Neural progenitor cell (in vitro differentiated cells): ENCODE measurements at places on chromosomes 16 and 17.

GRCh38 chr17:58112970-58113631 is 29.9 kb downstream of the DYNLL2 start:
- peak; percentile 83 for DNase-seq

- DNase-seq: no peak
Observed at GRCh38 chr16:27230562-27231001, 27.3 kb downstream of the KDM8 start.

DNA sequence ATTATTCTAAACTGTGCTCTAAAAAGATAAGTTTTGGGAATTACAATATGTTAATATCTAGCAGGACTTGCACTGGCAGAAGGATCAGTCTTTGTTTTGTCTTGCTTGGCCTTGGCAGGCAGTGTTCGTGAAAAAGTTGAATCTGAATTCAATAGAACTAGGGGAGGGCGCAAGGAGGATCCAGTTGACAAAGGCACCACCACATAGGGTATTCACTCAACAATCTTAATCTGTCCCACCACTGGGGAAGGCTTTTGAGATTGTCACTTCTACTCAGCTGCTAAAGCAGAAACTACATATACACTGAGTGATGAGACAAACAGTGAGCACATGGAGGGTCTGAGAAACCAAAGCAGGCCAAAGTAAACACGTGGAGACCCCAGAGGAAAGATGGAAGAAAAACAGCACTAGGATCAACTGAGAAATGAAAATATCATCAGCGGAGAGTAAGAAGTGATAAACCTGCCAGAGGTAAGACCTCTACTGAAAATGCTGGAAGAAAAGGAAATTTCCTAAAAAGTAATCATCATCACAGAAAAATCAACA is 2.4 kb downstream of the AMFR start:
- DNase-seq: peak; percentile 52

DNA sequence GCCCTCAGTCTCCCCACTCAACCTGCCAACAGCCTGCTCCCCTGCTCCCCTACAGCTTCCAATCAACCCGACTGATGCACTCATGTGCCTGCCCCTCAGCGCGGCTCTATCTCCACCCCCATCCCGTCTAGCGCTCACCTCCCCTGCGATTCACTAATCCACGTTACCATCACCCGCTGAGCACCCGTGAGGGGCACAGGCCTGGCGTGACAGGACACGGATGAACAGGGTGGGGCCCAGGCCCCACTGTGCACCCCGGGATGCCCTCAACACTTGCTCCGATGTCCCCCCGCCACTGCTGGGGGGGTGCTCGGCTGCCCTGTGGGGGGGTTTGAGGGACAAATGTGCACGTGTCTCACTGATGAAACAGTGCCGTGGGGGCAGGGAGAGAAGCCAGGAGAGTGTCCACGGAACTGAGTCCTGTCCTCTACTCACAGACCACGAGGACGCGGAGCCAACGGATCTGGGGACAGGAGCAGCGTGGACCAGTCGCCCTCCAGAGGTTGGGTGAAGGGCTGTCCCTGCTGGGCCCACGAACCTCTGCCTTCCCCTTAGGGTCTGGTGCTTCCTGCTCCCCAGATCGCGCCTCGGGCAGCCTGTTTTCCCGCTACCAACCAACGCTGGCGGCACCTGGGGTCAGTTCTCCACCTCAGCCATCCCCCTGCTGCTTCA is 66.7 kb downstream of the RPH3AL start:
- DNase-seq: no peak

GRCh38 chr17:63675607-63676546 is 24.0 kb downstream of the LIMD2 start:
- DNase-seq: no peak

GRCh38 chr17:57898487-57899311 is 48.9 kb upstream of the MRPS23 start:
- DNase-seq: peak; percentile 94

- DNase-seq: no peak
Observed at GRCh38 chr16:24270721-24271442, 14.7 kb downstream of the CACNG3 start.

DNA sequence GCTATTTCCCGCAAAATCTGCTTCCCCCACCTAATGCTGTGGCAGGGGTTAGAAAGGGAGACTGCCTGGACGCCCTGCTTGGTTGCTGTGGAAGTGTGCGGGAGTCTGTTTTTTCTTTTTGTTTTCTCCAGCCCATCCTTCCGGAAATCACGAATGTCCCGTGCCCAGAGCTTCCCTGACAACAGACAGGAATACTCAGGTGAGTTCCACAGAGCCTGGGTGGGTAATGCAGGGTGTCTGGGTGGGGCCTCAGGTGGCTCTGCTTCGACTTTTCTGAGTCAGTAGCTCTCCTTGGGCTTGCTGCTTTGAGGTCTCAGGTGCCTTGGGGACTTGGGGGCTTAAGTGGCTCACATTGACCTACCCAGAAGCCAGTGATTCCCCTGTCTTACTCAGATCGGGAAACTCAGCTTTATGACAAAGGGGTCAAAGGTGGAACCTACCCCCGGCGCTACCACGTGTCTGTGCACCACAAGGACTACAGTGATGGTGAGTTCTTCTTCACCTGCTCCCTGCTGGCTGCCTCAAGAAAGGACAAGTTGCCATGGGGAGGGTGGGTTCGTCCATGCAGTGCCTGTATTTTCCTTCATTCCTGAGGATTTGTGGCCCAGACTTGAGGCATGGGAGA is 11.4 kb downstream of the LIMD2 start:
- no peak for DNase-seq

DNA sequence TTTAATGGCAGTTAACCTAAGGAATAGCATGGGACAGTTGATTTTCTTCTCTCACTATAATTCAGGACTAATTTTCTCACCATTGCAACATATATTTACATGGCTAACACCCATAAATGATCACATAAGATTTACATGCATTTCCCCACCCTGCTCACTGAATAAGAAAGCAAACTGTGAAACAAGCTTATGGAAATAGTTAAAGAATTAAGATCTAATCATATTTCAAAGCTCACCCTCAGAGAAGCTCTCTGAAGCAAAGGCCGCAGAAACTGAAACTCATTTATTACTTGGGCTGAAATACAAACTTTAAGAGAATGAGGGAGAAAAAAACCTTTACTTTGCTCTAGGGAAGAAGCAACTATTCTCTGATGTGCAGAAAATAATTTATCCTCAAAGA is 218.7 kb upstream of the AXIN2 start:
- no peak for DNase-seq

GRCh38 chr16:2874912-2875362 is 8.1 kb upstream of the FLYWCH2 start:
- DNase-seq: peak; percentile 85

DNA sequence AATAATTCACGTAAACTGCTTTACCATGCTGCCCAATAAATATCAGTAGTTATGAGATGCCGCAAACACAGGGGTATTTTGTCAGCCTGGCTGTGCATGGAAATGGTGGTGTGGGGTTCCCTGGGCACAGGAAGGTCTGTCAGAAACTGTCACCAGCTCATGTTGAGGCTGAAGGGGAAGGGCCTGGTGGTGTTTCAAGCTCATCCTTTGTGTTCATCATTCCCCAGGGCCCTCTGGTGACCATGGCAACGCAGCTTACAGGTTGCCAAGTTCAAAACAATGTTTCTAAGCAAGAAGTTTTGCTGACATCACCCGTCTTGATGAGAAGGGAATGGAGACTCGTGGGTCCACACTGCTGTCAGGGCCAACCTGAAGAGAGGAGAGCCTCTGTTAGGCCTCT is 348.9 kb upstream of the C16orf82 start:
- no peak for DNase-seq

DNA sequence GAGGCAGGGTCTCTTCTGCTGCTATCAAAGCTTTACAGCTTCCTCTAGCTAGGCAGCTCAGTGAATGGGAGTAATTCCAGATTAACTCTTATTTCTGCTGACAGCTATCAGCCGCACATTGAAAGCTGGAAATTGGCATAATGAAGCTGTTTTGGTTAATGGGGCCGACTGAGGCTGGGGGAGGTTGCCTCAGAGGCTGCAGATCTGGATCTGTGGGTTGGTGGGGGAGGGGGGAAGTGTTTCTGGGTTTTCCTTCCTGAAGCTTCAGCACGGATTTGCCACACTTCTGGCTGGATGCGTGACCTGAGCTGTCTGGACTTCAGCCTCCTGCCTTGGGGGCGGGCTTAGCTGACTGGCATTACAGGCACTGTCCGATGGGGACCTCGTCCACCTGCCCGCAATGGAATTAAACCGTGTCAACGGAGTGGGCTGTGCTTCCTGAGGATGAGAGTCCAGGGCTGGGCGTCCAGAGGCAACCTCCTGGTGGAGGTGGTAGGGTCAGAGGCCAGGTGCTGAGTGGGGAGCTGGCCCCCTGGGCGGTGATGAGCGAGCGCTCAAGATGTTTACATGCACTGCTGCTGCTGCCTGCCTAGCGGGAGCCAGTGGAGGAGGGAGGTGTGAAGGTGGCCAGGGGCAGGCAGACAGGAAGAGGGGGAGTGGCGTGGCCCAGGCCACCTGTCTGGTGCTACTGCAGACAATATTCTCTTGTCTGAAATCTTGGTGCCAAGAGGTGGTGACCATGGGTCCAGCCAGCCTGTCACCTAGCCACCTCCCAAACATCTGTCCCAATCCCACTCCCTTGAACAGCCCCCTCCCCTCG is 6.7 kb upstream of the ABCC3 start:
- DNase-seq: peak; percentile 66

GRCh38 chr17:74870512-74870911 is 2.3 kb downstream of the FDXR start:
- no peak for DNase-seq

- no peak for DNase-seq
Observed at GRCh38 chr16:54718376-54718775, 212.3 kb upstream of the IRX5 start.

DNA sequence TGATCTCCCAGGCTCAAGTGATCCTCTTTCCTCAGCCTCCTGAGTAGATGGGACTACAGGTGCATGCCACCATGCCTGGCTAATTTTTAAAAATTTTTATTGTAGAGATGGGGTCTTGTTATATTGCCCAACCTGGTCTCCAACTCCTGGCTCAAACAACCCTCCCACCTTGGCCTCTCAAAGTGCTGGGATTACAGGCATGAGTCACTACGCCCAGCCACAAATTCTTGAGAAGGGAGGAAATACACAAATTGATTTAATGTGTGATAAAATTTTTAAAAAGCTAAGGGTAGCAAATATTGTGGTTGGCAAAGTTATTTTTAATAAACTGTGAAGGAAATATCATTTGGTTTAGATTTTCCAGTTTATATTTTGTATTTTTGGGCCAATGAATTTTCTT is 9.6 kb downstream of the ITGAD start:
- DNase-seq: no peak

GRCh38 chr16:9393591-9393990 is 302.1 kb downstream of the HAPSTR1 start:
- DNase-seq: no peak

- DNase-seq: no peak
Observed at GRCh38 chr17:3845291-3845620, 790 bp downstream of the NCBP3 start.

DNA sequence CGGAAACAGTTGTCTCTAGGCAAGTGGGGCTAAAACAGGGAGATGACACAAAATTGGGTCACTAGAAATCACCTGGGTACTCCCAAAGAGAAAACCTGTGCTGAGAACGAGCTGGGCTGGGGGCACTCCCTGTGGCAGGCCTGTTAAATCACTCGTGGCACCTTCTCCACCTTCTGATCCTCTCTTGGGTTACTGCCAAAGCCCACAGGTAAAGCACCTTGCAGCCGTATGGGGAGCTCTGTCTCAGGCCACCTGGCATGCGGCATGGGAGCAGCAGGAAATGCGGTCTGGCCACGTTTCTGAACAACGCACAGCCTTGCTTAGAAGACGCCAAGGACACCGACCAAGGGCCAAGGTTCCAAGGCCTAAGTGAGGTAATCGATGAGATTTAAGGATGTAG is 21.5 kb upstream of the ICAM2 start:
- DNase-seq: no peak

DNA sequence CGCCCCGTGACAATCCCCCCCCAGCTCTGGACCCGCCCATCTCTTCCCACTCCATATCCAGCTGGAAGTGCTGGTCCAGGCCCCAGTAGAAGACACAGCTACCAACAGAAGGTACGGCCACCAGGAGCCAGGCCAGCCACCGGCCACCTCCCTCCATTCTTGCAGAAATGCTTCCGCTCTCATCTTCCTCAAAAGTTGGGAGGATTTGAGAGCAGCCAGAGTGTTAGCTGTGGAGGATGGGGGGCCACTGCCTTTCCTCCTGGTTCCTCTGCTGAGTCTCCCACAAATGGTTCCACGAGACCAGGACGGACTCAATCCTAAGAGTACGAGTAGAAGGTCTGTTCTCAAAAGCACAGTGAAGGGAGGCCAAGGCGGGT is 78.3 kb downstream of the GAS7 start:
- DNase-seq: no peak

- no peak for DNase-seq
Observed at GRCh38 chr17:73430848-73431247, 119.0 kb upstream of the CDC42EP4 start.

DNA sequence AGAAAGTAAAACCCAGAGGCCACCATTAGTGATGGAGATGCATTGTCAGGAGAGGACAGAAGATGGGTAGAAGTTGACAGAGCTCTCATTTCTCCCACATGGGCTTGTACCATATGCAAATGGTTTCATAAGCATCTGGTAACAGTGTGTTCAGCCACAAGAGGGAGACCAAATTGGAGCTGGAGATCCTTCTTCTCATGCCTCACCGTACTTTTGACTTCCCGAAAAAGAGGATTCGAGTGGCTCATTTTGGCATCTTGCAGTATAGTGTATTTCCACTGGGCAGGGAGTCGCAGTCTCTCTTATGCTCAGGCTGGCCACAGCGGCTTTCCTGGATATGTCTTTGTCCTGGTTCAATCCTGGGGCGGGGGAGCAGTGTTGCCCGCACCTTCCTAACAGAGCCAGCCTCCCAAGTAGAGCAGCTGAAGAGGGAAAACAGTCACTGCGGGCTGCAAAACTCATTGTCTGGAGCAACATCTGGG is 23.8 kb downstream of the TBC1D3B start:
- DNase-seq: no peak

DNA sequence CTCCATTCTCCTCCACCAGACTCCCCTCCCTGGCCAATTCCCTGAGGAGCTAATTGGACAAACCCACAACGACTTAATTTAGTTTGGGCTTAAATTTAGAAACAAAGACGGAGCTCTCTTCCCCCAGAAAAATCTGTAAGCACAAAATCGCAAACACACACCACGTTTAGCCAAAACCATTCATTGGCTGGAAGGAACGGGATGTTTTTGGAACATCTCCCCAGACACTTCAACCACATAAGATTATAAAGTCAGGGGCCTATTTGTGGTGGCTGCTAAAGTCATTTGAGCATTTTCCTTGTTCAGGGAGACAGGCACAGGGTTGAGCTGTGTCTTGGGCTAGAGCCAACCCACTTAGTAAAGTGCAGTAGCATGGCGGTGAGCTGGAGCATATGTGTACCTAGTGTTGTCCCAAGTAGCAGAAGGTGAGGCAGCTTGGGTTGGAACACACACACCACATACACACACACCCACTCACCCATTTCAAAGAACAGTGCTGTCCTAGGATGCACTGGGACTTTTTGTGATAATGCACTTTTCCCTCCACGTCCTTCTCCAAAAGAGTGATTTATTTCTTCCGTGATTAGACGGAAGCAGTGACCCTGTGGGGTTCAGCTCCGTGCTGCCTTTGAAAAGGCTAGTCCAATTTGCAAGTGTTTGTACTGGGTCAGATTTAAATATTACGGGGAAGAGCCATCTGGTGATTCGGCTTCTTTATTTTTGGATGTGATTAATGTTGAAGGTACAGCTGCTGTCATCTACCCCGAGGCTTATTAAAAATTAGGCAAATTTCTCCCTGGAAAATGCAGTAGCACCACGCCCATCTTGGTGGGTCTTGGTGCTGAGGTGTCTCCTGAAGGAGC is 32.2 kb downstream of the ELAC2 start:
- no peak for DNase-seq
